ENCODE measurements at places on chromosomes 2 and 18.

DNA sequence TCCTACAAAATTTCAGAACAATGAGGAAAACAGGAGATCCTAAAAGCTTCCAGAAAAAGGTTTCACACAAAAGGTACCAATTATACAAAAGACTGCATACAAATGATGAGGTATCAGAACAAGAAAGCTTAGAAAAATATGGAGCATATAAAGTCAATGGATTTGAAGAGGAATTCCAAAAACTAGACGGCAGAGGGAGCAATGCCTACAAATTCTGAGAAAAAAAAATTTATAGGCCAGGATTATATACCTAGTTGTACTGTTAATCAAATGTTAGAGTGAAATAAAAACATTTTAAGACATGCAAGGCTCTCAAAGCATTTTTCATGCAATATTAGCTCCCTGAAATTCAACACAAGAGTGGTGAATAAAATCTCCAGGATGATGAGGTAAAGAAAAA lies 106.2 kb downstream of the ZRANB3 start:
- DNase-seq, result no peak

GRCh38 chr2:112683550-112684414 lies 37.0 kb upstream of the NT5DC4 start:
- no peak for DNase-seq

GRCh38 chr2:67883316-67884087 lies 179.3 kb downstream of the C1D start:
- no peak for DNase-seq

GRCh38 chr2:53600815-53601214 lies 166.8 kb upstream of the CHAC2 start:
- no peak for DNase-seq

DNA sequence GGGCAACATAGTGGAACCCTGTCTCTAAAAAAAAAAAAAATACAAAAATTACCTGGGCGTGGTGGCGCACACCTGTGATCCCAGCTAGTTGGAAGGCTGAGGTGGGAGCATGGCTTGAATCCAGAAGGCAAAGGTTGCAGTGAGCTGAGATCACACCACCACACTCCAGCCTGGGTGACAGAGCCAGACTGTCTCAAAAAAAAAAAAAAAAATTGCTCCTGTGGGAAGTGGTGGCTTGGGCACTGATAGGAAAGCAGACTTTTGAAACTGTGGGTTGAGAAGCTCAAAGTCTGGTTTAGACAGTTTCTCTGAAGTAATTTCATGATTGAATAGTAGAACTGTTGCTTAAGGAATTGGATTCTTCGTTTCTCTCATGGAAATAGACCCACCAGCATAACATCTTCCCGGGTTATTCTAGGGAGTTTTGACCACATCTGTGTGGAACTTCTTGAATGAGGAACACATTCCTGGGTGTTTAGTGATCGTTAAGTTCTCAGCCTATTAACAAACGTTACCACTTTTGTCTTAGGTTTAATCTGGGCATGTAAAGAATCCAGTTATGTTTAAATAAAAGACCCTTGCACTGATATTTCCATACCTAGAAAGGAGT lies 33.5 kb downstream of the GRHL1 start:
- DNase-seq, result no peak

- no peak for DNase-seq
Observed at GRCh38 chr2:58107803-58108710, 61.5 kb downstream of the VRK2 start.

- DNase-seq, result no peak
Observed at GRCh38 chr2:74778381-74779264, 55.3 kb upstream of the HK2 start.

GRCh38 chr18:40911041-40911440 lies 1044.0 kb upstream of the PIK3C3 start:
- no peak for DNase-seq

DNA sequence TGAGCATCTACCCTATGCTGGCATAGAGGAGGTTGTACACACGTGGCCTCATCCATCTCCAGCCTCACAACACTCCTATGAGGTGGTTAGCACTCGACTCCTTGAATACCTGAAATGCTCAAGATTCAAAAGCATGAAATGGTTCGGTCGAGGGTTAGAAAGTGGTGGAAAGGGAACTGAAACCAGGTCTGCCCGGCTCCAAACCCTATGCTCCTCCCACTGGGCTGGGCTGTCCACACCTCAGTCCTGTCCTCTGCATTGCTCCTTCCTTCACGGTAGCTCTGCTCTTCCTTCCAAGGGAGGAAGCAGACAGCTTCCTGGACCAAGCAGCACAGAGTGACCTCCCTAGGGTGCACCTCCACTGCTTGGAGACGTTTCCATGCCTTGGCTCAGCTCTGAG lies 565.2 kb upstream of the ID2 start:
- DNase-seq, result no peak

DNA sequence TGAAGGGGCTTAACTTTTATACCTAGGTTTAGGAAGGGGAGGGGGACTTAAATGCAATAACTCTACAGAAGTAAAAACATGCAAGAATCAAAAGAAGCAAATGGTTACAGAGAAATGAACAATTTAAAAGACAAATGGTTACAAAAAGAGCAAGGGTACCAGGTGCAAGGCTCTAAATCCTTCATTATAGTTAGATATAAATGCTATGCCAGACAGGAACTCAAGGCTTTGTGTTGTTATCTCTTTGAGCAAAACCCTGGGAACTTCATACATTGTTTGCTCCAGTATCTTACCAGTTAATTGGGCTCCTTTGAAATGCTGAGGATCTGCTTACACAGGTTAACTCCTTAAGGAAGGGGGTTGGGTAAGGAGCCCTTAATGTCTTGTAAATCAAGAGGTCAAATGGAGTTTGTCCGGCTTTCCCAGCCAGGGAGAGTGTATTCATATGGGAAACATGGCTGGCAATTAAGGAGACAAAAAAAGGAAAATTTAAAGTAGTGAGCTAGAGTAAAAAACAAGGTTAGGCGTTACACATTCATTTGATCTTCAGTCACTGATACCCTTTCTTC lies 347.5 kb downstream of the CELF4 start:
- DNase-seq, result no peak

DNA sequence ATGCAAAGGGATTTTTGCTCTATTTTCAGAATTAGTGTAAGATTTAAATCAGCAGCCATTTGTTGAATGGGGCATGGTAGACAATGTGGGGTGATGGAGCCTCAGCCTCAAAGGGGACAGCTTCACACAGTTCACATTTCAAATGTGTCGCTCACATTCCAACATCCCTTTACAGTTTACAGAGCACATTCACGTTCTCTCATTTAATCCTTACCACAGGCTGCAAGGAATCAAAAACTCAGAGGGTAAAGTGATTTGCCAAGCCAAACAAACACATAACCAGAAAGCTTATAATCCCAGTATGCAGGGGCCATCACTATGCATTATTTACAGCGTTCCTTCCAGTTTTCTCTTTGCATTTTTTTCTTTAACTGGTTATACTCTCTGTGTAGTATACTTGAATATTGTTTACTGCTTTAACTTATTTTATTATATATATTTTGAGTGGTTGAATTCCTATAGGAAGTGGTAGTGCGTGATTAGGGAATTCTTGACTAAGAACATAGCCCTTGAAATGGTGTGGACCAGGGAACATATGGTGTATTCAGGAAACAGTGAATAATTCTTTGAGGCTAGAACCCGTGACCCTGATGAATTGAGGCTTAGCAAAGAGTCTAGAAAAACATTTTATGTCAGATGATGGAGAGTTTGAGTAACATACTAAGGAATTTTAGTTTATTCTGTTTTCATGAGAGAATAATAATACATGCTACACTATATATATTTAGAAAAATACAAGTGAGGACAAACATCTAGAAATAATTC lies 18.1 kb upstream of the TAF1B start:
- no peak for DNase-seq

GRCh38 chr2:227793148-227793712 lies 20.4 kb upstream of the CCL20 start:
- no peak for DNase-seq

- no peak for DNase-seq
Observed at GRCh38 chr2:56217106-56217505, 33.3 kb downstream of the CCDC85A start.

- no peak for DNase-seq
Observed at GRCh38 chr2:212489719-212490346, 48.8 kb downstream of the ERBB4 start.

Measured in stimulated activated CD8-positive, alpha-beta memory T cell treated with anti-CD3 and anti-CD28 coated beads, Interleukin-12 subunit alpha, Interleukin-12 subunit beta, amount 100 ng/mL, for 1 hour (primary cell).